ENCODE measurements at places on chromosomes 4 and X. TPM values are rescaled to one million over a fixed set of nuclear protein-coding genes. Genes with fewer than 3 reads are reported as not detected.

GRCh38 chrX:151854726-151855495 is 57.8 kb upstream of the MAGEA4 start:
- no peak for DNase-seq

GRCh38 chrX:17697191-17697590 is 40.1 kb upstream of the SCML1 start:
- DNase-seq = no peak

- DNase-seq = peak; percentile 81
Measured at GRCh38 chrX:69024931-69025330, 140.3 kb downstream of the PJA1 start.

DNA sequence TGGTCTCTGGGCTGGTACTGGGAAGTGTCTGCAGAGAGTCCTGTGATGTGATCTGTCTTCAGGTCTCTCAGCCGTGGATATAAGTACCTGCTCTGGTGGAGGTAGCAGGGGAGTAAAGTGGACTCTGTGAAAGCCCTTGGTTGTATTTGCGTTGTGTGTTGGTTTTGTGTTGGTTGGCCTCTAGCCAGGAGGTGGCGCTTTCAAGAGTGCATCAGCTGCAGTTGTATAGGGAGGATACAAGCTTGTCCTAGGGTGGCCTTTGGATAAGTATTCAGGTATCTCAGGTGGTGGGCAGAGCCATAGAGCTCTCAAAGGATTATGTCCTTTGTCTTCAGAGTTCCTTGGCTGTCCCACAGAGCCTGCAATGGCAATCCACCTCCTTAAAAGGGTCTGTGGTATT is 111.6 kb downstream of the MAGEB17 start:
- DNase-seq = no peak

GRCh38 chr4:145878501-145879435 is 59.9 kb downstream of the ZNF827 start:
- DNase-seq = no peak

DNA sequence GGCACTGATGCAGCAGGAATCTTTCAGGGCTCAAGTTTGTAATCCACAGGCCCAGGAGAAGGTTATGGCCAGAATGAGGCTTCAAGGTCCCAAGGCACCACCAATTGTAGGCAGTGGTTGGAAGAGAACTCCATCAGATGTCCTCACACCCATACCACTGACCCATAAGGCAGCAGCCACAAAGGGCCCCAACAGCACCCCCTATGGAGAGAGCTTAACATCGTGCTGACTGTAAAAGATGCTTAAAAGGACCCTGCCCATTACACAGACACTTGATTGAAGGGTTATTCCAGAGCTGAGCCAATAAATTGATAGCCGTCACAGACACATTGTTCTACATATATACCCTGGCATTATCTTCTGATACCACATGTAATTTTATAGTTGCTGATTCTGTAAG is 113.7 kb downstream of the SOWAHB start:
- DNase-seq = no peak

GRCh38 chr4:2962614-2963174 is 512 bp downstream of the NOP14 start:
- DNase-seq = no peak

GRCh38 chrX:137748827-137749226 is 182.9 kb downstream of the ZIC3 start:
- DNase-seq = no peak

DNA sequence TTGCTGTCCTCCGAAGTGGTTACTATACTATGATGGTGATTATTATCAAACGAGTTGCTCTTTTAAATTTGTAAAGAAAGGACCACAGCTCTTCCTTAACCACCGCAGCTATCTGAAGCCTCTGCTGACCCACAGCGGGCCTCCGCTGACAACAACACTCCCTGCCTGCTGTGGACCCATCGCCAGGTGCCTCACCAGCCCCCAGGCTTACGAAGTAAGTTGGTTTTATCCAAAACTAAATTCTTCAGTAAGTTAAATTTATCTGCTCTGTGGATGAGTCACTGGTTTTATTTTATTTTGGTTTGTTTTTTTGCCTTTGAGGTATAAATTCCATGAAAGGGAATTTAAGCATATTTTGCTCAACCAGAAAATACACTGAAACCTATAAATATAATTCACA is 54.7 kb downstream of the SLC9A6 start:
- DNase-seq = no peak

- DNase-seq = no peak
Measured at GRCh38 chrX:65575022-65575421, 40.4 kb upstream of the LAS1L start.

DNA sequence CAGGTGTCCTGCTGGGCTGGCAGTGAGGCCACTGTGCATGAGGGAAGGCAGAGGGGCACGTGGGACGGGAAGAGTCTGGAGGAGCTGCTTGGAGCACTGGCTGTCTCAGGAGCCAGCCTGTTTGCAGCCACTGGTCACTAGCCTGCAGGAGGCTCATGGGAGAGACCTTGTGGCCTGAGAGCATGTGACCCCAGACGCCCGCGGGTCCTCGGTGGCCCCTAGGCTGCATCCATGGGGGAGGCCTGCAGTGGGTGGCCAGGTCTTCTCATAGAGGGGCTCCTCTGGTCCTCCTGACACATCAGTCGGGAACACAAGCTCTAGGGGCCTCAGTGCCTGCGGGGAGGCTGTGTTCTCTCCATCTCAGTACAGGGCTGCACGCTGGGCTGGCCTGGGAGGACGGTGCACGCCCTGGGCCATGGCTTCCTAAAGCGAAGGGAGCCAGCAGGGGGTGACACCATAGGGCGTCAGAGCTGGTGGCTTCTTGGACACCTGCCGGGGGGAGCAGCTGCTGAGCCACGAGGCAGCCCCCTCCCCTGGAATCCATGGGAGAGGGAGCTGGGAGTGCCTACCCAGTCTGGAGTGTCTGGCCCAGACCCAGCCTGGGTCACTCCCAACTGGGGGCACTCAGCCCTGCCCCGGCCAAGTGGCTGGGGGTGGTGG is 12.3 kb downstream of the NAT8L start:
- DNase-seq = no peak

DNA sequence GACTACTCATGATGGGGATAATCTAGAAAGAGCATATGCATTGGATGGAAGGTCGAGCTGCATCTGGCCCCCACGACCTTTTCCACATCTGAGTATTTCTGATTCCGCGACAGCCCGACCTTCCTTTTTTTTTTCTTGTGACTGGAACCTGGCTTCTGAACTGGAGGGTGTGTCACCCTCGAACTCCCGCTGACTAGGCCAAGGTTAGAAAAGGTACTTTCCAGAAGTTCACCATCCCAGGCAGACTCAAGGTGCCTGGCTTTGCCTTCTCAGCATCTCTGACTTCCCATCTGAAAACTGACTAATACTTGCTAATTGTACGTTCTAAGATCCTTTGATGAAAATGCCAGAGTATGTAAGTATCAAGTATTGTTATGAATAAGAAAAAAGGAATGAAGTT is 49.3 kb upstream of the CD40LG start:
- no peak for DNase-seq

DNA sequence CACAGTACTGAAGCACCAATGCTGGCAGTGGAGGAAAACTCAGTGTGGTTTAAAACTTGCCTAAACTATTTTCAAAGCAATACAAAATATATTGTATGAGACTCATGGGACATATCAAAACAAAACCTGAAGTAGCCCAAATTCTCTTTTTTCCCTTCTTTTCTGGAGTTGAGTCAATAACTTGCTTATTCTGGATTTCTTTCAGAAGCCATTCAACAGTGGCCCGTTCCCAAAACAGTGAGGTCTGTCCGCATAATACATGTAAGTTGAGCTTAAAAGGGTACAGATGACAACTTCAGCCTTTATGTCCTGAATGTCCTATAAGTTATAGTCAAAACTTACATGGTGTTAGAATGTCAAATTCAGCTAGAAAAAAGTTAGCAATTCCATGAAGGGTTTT is 100.8 kb downstream of the SHISA3 start:
- DNase-seq = no peak

GRCh38 chr4:153488006-153488891 is 22.1 kb downstream of the TMEM131L start:
- DNase-seq = no peak

DNA sequence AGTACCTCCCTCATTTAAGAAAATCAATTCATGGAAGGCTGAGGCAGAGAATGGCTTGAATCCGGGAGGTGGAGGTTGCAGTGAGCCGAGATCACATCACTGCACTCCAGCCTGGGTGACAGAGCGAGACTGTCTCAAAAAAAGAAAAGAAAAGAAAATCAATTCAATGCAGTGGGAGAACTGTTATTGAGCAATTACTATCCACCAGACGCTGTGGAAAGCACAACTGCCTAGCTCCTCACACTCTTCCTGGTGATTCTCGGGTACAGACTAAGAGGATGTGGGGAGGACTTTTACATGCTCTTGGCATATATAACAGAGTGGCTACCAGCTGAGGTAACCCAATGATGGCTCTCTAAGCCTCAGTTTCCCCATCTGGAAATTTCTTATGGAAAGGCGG is 2.7 kb upstream of the TMSB4X start:
- no peak for DNase-seq

GRCh38 chr4:177066746-177067145 is 242.9 kb upstream of the NEIL3 start:
- no peak for DNase-seq

DNA sequence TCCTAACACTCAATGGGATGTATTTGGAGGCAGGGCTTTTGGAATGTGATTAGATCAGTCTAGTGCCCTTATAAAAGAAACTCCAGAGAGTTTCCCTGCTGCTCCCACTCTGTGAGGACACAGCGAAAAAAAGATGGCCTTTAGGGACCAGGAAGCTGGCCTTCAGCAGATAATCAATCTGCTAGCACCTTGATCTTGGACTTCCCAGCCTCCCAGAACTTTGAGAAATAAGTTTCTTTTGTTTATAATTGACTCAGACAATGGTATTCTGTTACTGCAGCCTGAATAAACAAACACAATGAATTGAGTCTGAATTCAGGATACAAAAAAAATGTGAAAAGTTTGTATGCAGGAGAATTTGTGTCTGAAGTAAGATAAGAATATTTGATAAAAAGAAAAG is 842.1 kb downstream of the FSTL5 start:
- no peak for DNase-seq

DNA sequence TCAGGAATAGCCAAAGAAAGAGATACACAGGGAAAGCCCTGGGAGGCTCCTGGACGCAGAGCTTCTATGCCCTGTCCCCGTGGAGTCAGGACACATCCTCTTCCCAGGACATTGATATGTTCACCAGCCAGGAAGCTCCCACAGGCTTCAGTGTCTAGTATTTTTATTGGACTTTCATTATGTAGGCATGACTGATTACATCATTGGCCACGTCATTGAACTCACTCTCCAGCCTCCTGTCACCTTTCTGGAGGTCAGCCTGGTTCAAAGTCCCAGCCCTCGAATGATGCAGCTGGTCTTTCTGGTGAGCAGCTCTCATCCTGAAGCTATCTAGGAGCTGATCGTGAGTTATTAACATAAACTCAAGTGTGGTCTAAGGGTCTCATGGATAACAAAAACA is 104.1 kb downstream of the CPEB2 start:
- DNase-seq = no peak

GRCh38 chr4:7444731-7445130 is 10.0 kb upstream of the PSAPL1 start:
- DNase-seq = no peak

- no peak for DNase-seq
Measured at GRCh38 chr4:34432706-34433105, 1811.6 kb downstream of the ARAP2 start.

DNA sequence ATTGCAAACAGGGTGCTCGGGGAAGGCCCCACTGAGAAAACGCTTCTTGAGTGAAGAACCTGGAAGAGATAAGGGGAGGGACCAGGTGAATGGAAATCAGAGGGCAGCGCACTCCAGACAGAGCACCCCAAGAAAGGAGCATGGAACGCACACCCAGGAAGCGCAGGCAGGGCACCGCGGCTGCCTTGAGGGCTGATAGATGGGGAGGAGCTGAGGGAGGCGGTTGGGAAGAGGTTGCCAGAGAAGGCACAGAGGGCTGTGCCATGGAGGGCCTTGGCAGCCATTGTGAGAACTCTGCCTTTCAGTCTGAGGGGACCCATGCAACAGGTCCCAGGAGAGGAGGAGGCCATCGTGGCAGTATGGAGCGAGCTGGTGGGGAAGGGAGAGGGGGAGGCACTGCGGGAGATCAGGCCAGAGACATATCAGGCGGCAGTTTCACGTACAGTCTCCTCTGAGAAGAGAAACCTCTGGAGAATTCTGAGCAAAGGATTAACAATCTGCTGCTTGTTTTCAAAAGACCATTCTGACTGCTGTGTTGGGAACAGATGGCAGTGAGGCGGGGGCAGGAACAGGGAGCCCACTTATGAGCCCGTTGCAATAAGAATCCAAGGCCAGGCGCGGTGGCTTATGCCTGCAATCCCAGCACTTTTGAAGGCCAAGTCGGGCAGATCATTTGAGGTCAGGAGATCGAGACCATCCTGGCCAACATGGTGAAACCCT is 83.7 kb downstream of the PCYT1B start:
- DNase-seq = no peak

DNA sequence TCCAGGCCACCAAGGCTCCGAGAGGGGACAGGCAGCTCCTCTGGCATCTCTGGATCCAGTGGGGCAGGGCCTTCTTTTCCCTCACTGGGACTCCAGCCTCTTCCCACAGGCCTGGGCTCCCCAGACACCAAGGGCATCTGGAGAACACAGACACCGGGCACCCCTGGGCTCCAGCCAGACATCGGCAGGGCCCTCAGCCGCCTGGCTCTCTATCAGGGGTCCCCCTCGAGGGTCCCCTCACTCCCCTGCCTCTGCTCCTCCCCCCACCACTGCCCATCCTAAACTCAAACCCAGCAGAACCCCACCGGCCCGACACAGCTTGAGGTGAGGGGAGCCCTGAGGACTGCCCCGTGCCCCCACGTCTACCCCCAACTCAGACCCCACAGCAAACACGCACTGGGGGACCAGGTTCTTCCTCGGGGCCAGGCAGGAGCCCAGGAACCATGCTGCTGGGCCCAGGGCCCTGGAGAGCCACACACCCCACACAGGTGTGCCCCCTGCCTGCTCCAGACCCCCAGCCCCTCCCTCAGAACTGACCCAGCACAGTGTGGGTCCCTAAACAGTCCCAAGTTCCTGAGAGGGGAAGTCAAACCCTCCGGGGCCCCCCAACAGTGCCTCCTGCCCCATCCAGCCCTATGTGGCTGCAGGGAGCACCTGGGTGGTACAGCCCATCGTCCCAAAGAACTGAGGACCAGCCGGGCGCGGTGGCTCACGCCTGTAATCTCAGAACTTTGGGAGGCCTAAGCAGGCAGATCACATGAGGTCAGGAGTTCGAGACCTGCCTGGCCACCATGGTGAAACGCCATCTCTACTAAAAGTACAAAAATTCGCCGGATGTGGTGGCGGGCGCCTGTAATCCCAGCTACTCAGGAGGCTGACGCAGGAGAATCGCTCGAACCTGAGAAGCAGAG is 86.8 kb downstream of the FAM53A start:
- DNase-seq = peak; percentile 13

DNA sequence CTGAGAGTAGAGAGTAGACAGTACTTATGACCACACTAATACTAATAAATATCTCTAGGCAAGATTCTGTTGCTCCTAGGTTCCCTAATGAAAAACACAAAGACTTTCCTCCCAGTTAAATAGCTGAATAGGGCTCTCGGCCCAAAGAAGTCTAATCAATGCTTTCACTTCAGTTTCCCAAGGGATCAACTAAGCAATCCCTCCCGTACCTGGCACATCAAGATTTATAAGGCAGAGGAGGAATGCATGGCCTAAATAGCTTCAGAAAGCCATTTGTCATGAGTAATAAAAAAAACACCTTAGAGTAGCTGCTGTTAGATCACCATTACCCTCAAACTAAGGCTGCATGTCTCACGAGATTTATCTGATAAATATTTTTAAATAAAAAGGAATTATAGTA is 56.8 kb upstream of the EXOC1L start:
- no peak for DNase-seq

The ALPK1 gene
- 16.9 TPM for total RNA-seq

The SERTM2 gene
- 0.18 TPM for total RNA-seq

The USP27X gene
- 5.1 TPM for total RNA-seq

The PAGE1 gene
- not detected for total RNA-seq

The ARMCX4 gene
- 32.0 TPM for total RNA-seq
